ENCODE measurements at places on chromosomes 11 and 22. TPM values are rescaled to one million over a fixed set of nuclear protein-coding genes. Genes with fewer than 3 reads are reported as not detected.

The PGA5 gene
- polyA plus RNA-seq: not detected

DNA sequence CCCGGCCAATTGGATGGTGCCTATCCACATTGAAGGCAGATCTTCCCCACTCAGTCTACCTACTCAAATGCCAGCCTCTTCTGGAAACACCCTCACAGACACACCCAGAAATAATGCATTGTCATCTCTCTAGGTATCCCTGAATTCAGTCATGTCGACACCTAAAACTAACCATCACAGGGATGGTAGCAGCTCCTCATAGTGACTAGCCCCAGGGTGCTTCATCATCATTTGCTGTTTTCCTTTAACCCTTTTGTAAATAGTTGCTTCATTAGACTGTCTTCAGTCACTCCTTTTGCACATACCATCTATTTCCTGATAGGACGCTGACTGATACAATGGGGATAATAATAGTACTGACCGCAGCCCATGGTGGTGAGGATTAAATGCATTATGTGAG is 18.8 kb upstream of the AMOTL1 start:
- no peak for DNase-seq

- DNase-seq: no peak
Observed at GRCh38 chr11:102184269-102184987, 74.2 kb downstream of the YAP1 start.

GRCh38 chr11:70696564-70696963 is 298.2 kb downstream of the CTTN start:
- no peak for DNase-seq

GRCh38 chr11:63547061-63547460 is 10.5 kb downstream of the PLAAT4 start:
- no peak for DNase-seq

- no peak for DNase-seq
Observed at GRCh38 chr11:34314936-34315335, 42.9 kb downstream of the ABTB2 start.
